ENCODE measurements at places on chromosomes 2 and 18.

- DNase-seq: no peak
Measured at GRCh38 chr2:68637047-68637446, 6.3 kb upstream of the PROKR1 start.

- no peak for DNase-seq
Measured at GRCh38 chr2:191571163-191571769, 106.7 kb upstream of the NABP1 start.

DNA sequence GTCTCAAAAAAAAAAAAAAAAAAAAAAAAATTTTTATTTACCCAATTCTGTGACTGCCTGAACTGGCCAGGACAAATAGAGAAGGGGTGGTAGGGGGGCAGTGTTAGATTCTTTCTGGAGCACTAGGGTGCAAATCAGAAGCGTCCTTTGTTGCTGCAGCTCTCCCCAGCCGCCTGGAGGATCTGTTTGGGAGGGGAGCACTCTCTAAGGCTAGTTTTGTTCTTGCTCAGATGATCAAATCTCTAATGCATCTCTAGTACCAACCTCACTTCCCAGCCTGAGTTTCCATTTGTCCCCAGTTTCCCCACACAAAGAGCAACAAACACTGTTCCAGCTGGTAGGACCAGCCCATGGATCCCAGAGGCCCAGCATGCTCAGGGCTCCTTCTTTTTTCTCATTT lies 83.0 kb downstream of the GBX2 start:
- DNase-seq: no peak

GRCh38 chr2:126839796-126840195 lies 58.9 kb upstream of the TEX51 start:
- DNase-seq: no peak

GRCh38 chr2:127713562-127713961 lies 12.3 kb downstream of the SFT2D3 start:
- DNase-seq: no peak

GRCh38 chr2:209340522-209340921 lies 83.3 kb upstream of the MAP2 start:
- DNase-seq: no peak

- DNase-seq: no peak
Measured at GRCh38 chr18:57003342-57003741, 143.5 kb upstream of the BOD1L2 start.

GRCh38 chr2:63627866-63628265 lies 39.1 kb downstream of the MDH1 start:
- no peak for DNase-seq

DNA sequence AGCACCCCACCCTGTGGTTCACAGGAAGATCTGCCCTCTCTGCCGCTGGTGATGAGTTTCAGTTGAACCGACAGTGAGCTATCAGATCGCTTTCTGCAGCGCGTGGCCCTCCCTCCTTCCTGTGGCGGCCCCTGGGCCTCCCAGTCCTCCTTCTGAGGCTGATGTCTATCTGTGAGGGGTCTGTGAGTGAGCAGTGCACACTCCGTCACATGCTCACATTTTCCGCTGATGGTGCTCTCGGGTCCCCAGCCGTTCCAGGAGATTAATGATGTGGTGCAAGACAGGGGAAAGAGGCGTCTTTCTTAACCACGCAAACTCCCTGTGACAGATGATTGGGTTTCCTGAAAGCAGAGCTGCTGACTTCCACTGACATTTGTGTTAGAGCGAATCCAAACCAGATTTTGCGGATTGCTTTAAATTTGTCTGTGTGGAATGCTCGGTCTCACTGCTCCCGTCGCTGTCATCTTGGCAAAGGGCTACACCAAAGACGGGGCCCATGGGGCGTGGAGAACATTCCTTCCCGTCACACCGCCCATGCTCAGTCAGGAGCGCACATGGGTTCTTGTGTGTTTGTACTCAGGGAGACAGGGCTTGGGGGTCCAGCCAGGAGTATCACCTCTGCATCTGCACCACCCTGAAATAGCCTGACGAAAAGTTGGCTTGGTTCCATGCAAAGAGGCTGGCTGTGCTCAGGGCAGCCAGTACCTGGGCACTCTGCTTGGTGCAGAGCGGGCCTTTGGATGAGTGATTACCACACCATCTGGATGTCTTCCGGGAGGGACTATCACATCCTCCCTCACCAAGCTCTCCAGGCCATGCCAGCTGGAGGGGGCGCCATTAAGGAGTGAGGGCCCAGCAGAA lies 154.7 kb upstream of the HS6ST1 start:
- peak; percentile 4 for DNase-seq

DNA sequence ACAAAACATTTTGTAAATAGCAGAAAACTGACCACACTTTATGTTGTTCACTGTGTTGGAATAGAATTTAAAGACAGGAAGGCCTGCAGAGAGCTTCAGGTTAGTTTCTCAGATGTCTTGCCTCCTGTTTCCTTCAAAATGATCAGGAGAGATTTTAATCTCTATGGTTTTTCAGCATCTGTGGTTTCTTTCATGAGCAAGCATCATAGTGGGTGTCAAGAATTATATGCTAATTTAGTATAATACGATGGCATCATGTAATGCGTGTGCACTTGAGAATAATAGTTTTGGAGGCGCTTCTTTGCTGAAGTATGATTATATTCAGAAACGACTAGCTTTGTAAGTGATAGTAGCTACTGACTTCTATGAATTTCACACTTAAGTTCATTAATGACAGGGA lies 149.9 kb downstream of the PLCL1 start:
- DNase-seq: no peak

GRCh38 chr2:41873102-41874031 lies 174.5 kb upstream of the PKDCC start:
- no peak for DNase-seq

GRCh38 chr2:175111200-175111657 lies 56.8 kb downstream of the ATF2 start:
- DNase-seq: no peak

DNA sequence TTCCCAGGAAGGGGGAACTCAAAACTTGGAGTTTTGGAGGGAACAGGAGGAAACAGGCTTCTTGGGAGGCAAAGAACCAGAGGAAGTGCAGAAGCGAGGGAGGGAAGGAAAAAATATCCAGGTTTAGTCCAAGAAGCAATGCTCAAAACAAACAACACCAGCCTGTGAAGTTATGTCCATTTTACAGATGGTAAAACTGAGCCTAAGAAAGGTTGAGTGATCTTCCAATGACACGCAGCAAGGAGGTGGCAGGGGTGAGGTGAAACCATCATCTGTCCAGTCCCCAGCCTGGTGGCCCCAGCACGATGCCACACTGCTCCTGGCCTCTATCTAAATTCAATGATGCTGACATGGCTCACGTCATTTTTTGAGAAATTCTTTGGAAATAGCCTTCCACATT lies 10.8 kb downstream of the DNMT3A start:
- no peak for DNase-seq
